ENCODE measurements at places on chromosomes 7 and 10.
A peak's percentile ranks its signal among the peaks of the same experiment; 100 is the strongest.

- no peak for DNase-seq
Measured at GRCh38 chr7:155336812-155337602, 39.3 kb downstream of the INSIG1 start.

- no peak for DNase-seq
Measured at GRCh38 chr10:89632824-89633223, 12.2 kb downstream of the PANK1 start.

- DNase-seq, result no peak
Measured at GRCh38 chr7:139111811-139112301, 2.3 kb upstream of the ZC3HAV1 start.

- no peak for DNase-seq
Measured at GRCh38 chr10:49323171-49323895, 24.4 kb downstream of the C10orf71 start.

GRCh38 chr10:27464993-27465392, 39.1 kb upstream of the RAB18 start:
- peak; percentile 51 for DNase-seq

DNA sequence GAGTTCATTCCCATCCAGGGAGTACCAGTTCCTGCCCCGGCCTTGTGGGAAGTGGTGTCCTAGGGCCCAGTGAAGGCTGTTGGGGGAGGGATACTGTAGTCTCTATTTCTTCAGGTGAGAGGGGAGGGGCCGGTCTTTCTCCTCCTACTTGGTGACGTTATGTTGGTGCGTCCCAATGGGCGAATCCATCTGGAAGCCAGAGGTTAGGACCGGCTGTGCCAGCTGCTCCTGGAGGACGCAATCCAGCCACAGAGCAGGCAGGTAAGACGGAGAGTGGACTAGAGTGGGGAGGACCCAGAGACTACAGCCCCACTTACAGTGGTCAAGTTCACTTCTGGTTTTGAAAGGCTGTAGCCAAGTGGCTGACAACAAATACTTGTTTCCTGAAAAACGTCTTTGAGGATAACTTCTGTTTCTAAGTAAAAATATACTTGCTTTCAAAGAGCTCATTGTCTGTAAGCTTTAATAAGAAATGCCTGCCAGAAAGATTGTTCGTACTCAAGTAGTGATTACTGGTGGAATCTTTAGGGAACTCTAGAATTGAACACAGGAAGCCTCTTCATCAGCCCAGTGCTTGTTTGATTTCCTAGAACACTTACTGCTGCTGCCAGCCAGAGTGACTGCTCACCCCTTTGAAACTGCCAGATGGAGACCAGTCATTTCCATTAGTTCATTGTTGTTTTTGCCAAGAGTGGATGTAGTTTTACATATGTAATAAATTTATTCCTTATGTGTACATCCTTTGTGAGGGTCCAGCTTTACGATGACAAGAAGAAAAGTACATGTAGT, 25.4 kb downstream of the RBM33 start:
- no peak for DNase-seq

DNA sequence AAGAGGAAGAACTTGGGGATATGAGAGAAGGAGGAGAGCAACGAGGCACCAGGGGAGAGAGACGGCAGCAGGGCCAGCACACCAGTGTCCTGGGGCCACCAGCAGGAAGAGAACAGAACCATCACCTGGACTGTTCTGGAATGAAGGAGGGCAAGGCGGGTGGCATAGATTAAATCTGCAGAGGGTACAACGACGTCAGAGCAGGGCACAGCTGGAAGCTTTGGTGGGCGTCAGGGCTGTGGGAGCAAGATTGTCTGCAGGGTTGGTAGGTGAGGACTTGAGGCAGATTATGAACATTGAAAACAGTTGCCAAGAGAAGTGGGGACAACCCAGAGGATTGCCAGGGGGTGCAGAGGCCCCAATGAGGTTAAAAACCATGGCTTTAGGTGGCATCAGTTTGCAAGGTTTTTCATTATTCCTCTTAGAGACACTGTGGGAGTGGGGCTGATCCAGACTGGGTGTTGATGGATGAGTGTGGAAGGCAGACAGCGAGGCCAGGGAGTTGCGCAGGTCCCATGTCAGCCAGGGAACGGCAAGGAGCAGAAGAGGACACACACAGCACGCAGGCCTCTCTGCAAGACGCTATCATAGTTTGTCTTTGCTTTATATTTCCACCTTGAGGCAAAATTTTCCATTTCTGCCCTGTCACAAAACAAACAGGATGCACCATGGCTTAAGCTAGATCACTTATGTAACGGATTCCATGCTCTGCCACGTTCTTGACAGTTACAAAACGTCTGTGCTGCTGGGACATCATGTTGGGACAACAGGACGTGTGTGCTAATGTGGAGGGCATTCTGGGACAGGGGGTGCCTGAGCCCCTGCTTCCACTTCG, 52.5 kb upstream of the LEP start:
- DNase-seq, result no peak

GRCh38 chr7:101608772-101609713, 20.1 kb downstream of the MYL10 start:
- no peak for DNase-seq

GRCh38 chr7:34672430-34672829, 14.4 kb downstream of the NPSR1 start:
- DNase-seq, result no peak

DNA sequence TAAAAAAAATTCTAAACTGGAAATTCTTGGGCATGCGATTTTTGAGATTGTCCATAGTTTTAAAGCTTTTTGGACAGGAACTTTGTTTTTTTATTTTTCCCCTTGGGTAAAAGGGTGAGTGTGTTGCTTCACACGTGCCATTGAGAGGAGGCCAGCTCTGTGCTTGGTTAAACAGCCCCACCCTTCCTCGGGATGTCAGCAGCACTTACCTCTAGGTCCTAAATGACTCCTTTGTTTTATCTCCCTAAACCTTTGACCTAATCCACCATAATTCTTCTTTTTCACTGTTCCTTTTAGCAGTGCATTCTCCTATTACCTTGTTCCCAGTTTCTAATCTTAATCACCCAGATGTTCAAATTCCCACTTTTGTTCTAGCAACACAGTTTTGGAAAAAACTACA, 83.5 kb downstream of the SEMA3D start:
- DNase-seq, result no peak

- DNase-seq, result no peak
Measured at GRCh38 chr7:29139796-29140195, 6.5 kb downstream of the CPVL start.

GRCh38 chr10:96339956-96340904, 18.6 kb downstream of the OPALIN start:
- DNase-seq, result peak; percentile 76

DNA sequence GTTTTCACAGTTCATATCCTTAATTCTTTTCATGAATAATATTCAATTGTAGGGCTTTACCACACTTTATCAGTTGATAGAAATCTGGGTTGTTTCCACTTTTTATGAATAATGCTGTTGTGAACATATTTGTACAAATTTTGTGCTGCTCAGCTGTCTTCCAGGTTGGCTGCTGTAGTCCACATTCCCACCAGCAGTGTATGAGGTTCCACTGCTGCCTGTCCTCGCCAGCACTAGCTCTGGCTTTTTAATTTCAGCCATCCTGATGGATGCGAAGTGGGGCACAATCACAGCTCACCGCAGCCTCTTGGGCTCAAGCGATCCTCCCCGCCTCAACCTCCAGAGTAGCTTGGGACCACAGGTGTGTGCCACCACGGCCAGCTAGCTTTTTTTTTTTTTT, 32.8 kb downstream of the NUDT5 start:
- DNase-seq, result no peak

GRCh38 chr10:125538947-125539731, 143.8 kb downstream of the TEX36 start:
- DNase-seq, result no peak

DNA sequence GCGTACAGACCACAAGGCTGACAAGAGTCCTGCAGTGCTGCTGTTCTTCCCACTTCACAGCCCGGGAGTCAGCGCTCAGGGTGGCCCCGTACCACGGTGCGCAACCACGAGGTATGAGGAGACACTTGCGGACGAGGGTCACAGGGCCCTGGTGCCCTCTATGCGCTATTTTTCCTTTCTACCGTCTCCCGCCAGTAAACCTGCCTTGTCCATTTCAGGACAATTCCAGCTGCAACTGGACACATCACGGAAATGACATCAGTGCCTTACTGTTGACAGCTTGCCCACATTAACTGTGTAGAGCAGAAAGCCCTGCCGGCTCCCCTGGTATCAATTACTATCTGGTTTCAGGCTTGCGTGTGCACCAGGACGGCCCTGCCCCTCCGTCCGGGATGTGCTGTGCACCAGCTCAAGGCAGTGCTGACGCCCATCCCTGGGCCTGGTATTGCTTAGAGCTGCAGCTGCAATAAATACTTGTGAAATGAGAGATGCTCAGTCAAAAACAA, 65.1 kb downstream of the ZRANB1 start:
- DNase-seq, result no peak

DNA sequence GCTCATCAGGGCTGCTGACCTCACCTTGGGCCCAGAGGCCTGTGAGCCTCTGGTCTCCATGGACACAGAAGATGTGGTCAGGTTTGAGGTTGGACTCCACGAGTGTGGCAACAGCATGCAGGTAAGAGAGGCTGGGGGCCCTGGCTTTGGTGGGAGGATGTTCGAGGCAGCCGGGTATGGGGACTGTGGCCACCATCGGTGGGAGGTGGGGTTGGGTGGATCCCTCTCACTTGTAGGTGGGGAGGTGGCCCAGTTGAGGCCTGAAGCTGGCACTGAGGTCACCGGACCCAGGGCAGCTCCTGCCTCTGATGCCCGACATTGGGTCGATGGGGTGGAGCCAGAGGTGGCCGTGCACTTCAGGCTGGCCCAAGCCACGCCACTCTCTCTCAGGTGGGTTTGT, 406 bp downstream of the ZP3 start:
- DNase-seq, result no peak

DNA sequence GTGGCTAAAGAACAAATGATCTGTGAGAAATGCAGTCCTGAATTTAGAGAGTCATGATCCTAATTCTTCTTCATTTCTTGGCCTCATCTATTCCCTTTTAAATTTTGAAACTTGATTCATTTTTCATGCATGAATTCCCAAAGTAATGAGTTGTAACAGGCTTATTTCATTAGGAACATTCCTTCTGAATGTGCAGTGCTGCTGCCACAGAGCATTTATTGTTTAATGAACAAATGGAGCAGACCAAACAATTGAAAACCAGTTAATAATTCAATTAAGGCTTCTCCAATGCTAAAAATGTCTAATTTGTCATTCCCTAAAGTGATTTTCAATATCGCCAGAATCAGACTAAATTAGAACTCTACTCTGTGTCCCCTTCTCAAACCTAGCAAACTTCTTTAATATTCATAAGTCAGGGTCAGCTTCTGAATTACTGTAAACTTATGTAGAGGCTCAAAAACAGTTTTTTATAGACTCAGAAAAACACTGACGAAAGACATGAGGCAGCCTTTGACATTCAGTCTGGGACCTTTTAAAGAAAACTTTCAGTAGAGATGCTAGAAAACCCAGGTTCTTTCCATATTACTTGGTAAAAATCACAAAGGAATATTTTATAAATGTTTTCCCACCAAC, 14.5 kb downstream of the LSMEM1 start:
- DNase-seq, result no peak

- no peak for DNase-seq
Measured at GRCh38 chr7:103765901-103766300, 223.6 kb downstream of the RELN start.

DNA sequence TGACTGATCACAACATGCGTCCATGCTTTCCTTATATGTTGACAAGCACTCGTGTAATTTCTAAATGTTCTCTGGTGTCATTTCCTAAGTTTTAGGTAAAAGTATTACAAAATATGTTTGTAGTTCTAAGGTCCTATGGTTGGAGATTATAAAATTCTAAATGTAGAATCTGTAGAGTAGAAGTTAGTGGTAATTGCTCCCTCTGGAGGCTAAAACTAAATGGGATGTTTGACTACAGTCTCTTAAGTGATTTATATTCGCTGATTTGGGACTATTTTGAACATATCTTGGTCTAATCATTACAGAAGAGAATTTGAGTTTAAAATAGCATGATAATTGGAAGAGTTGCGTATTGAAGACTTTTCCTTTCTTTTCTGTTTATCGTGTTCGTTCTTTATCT, 74.1 kb downstream of the ZMYND11 start:
- no peak for DNase-seq

DNA sequence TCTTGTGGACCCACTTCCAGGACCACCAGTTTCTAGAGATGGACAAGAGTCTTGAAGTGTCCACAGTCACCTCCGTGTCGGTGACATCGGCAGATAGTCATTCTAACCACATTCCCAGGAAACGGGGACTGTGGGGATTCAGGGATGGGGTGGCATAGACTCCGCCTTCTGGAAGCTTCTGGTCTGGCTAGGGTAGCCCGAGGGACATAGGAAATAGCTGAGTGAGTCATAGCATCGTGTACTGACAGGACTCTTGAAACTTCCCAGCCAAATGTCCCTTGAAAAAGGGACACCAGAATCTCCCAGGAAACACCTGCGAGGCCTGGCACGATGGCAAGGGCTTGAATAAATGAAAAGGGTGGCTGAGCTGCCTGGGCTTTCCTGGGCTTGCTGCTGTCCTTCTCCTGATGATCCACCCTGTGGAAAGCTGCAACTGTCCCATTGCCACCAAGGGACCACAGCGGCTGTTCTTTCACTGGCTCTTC, 84.1 kb upstream of the LRRC4 start:
- DNase-seq, result no peak

- no peak for DNase-seq
Measured at GRCh38 chr10:104323085-104323484, 15.2 kb downstream of the ITPRIP start.

GRCh38 chr7:47778153-47778661, 170.1 kb downstream of the PKD1L1 start:
- DNase-seq, result no peak

- DNase-seq, result no peak
Measured at GRCh38 chr7:32116436-32116835, 46.2 kb upstream of the PDE1C start.

DNA sequence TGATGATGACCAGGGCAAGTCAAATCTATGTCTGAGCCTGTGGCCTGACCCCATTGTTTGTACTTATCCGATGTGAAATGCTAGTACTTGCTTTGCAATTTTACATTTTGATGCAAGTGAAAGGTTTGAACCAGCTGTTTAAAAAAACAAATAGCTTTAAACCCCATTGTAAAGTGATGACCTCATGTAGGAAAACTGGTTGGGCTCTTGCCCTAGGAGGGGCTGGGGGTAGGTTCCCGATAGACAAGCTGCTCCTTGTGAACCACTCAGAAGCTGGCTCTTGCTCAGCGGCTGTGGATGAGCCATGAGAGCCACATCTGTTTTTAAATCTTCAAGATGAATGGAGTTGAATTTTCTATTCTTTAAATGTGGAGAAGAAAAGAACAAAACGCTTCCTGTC, 185.3 kb downstream of the WDR11 start:
- no peak for DNase-seq

DNA sequence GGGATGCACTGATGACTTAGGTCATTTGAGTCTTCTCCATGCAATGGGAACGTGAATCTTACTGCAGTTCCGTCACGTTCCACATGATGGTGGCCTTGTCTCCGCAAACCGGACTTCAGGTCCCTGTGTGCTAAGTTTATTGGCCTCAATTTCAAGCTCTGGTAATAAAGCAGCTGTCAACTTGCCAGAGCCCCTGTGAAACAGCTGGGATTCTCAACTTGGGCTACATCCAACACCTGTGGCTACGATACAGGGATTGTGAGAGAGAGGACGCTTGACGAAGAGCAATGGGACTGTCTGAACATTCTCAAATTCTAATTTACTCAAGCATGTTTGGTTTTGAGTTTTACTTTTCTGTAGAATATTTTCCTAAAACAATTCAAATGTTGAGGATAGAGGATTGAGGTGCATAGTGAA, 174.2 kb downstream of the PTN start:
- DNase-seq, result peak; percentile 17

GRCh38 chr10:31709028-31709427, 219.6 kb downstream of the ARHGAP12 start:
- no peak for DNase-seq

- no peak for DNase-seq
Measured at GRCh38 chr7:106257752-106258151, 27.0 kb downstream of the NAMPT start.

Measured in Jurkat, Clone E6-1 (cell line).